ENCODE measurements at places on chromosomes 1 and 21. TPM values are rescaled to one million over a fixed set of nuclear protein-coding genes. Genes with fewer than 3 reads are reported as not detected.

GRCh38 chr1:243732637-243733036 is 117.4 kb downstream of the AKT3 start:
- no peak for DNase-seq

DNA sequence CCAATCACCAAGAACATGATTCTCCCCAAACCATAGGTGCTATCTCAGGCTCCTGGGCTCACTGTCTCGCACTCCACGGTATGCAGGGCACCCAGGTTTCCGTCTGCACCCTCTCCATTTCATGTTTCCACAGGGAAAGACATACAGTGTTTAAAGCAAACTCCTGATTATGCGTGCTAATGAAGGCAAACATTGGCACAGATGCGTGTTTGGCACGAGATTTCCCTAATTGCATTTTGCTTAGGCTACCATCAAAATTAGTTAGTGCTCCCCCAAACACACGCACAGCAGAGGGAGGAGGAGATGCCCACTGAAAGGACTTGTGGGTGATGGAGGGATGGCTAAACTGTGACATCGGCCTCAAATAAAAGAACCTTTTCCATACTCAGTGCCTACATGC is 32.2 kb upstream of the TIAM1 start:
- DNase-seq = no peak

- DNase-seq = no peak
These were observed 10.2 kb downstream of the ECE1 start for GRCh38 chr1:21280011-21280471.

GRCh38 chr1:171742577-171742922 is 685 bp upstream of the VAMP4 start:
- DNase-seq = no peak

Gene RGS7
- 5.8 TPM for total RNA-seq

DNA sequence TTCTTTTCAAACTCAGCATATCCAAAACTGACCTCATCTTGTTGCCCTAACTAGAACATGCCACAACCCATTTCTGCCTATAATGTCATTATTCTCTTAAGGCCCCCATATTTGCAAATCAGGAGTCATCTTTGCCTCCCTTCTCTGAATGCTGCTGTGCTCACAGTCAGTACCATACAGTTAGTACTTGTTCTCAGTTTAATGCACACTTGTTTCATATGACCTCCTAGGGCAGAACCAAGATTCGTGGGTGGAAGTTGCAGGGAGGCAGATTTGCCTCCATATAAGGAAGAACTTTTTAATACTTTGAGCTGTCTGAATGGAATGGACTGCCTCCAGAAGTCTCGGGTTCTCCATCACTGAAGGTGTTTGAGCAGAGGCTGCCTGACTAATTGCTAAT is 9.2 kb downstream of the CAP1 start:
- DNase-seq = no peak

Gene FCRL1
- not detected for total RNA-seq

Gene IGFN1
- 4.3 TPM for total RNA-seq

DNA sequence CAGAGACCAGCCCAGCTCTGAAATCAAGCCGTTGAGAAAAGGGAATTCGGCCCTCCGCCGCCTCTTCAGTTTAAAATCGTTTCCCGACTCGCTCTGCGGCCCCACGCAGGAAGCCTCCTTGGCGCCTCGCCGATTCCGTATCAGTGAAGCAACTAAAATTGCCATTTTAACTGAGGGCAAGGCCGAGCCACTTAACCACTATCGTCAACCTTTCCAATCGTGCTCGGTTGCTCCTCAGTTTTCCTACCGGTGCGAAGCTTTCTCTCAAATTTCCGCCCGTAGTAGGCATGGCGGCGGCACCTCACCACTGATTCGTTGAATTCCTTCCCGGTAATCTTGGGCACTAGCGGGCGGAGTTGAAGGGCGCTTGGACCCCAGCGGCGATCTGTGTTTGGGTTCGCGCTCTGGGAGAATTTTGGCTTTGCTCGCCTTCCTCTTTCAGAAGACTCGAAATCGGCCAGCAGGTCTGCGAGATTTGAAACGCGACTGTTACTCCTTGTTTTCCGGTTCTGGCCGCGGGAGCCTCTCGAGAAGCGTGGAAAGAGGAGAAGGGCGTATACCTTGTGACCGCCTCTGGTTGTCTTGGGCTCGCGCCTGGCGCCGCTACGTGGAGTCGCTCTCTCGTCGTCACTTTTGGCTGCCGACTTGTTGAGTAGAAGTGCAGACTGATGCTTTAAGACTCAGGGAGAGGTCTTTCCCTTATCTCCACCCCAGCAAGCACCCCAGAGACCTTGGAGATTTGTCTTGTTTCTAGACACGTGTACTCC is at the start of the genes CENPL and DARS2:
TSS of gene CENPL (minus strand) at position 569 of the 767 bp plus-strand sequence. CDS start 13,584 bp downstream, outside the sequence.
TSS of gene DARS2 (plus strand) at position 359 of the 767 bp plus-strand sequence. CDS start 557 bp downstream, outside the sequence.
- peak; percentile 90 for DNase-seq

Gene ELAVL4
- not detected for total RNA-seq
